ENCODE measurements at places on chromosomes 1 and 21.

- DNase-seq: no peak
Measured at GRCh38 chr1:109181085-109181806, 32.5 kb upstream of the SARS1 start.

DNA sequence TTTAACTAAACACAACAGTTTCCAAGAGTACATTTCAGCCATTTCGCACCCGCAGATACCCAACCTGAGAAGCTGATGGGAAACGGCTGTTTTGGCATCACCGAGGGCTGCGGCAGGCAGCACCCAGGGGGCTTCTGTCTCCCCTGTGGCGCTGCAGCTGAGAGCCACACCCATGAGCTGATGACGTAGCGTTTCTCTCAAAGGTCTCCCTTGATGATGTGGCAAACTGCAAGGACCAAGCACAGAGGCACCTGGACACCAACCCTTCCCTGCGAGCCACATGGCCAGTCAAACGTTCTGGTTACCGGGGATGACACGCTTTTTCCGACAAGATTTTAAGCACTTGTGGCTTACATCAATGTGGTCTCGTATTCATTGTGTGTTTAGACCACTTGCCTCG, 150.8 kb upstream of the ERG start:
- no peak for DNase-seq

GRCh38 chr21:14956807-14957206, 108.0 kb downstream of the NRIP1 start:
- DNase-seq: no peak

DNA sequence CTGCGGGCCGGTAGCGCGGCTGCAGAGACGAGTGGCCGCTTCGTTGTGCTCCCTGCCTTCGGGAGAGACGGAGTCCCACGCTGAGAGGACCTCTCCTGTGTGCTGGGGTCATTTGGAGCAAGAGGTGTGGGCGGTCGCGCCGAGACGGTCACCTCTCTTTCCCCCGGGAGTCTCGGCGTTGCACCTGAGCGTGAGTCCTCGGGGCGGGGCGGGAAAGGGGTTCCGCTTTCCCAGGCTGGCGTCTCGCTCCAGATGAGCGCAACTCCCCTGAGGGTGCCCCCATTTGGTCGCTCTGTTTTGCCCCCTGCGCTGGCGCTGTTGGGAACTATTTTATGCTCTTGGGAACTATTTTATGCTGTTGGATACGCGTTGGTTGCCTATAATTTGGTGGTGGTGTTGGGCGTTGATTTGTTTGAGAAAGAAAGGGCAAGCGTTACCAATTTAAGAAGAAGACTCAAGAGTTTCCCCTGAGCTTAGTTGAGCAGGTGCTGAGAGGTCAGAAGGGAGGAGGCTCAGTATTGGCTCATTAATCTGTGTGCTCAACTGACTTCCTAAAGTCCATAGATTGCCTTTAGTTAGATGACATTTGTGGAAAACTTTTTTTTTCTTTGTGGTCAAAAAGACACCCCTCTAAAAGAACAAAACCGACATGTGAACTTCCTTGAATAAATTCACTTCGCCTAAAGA, 683 bp downstream of the LRRC8B start:
- peak; percentile 23 for DNase-seq

DNA sequence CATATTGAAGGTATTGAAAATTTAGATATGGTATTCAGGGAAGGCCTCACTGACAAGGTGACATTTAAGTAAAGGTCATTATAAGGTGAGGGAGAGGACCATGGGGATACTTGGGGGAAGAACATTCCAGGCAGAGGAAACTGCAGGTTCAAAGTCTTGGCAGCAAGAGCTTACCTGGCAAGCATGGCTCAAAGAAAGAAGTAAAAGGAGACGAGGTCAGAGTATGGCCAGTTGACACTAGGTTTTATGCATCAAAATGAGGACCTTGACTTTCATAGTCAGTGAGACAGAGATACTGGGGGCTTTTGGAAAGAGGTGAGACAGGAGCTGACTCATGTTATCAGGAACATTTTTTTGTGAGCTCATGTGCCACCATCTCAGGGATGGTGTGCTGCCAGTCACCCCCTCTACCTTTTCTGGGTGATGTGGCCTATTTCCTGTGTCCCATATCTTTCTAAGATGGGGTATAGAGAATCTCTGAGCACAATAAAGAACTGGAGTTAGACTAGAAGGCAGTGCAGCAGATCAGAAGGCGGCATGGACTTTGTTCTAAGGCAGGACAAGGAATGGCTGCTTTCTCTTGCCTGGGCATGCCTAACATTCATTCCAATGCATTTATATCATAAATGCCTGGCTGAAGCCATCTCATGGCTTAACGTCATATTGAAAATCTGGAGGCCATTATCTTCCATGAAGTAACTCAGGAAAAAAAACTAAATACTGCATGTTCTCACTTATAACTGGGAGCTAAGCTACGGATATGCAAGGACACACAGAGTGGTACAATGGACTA, 406.7 kb downstream of the NTNG1 start:
- no peak for DNase-seq

DNA sequence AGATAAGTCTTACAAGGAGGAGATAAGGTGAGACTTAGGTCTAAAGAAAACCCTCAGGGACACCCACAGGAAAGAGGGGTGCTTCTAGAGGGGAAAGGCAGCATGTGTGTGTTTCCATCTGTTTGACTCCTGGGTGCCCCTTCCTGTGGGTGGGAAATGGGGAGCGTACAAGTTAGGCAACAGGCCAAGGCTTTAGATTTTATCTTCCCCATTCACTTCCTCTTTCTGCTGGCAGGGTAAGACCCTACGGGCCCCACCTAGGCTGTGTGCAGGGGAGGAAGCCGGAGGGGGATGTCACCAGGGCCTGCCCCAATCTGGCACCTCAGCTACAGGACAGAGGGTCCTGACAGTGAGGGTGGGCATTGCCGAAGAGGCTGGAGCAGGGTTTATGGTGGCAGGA, 2.5 kb upstream of the OLIG1 start:
- DNase-seq: no peak

- no peak for DNase-seq
Measured at GRCh38 chr1:67815303-67816094, 17.8 kb downstream of the GNG12 start.

- DNase-seq: no peak
Measured at GRCh38 chr1:17792421-17792820, 37.3 kb downstream of the ACTL8 start.

GRCh38 chr1:73898540-73898939, 299.4 kb downstream of the LRRIQ3 start:
- no peak for DNase-seq

DNA sequence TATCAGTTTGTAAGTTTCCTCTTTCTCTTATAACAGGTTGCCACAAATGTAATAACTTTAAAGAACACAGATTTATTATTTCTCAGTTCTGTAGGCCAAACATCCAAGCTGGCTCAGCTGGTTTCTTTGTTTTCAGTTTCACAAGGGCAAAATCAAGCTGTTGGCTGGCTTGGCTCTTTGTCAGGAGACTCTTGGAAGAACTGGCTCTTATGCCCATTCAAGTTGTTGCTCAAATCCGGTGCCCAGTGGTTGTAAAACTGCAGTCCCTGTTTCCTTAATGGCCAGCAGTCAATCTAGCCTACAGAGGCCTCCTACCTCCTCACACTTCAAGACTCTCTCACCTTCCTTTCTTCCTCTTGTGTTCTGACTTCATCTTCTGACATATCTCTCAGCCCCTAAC, 1171.0 kb downstream of the MRPL39 start:
- no peak for DNase-seq

GRCh38 chr1:169483500-169483966, 2.2 kb downstream of the SLC19A2 start:
- DNase-seq: no peak

Data from activated CD4-positive, alpha-beta T cell treated with anti-CD3 and anti-CD28 coated beads, Interleukin-10, Interleukin-2, amounts not matched to agents 100 ng/mL and 50 ng/mL, durations not matched to agents 16 hours and 8 hours (primary cell).